NCI-H748 treated with DMSO at 0.1 percent for 48 hours (cell line): ENCODE measurements at places on chromosomes 12 and 14.

- no peak for DNase-seq
These were observed 148.7 kb downstream of the ANO2 start for GRCh38 chr12:5796171-5796958.

DNA sequence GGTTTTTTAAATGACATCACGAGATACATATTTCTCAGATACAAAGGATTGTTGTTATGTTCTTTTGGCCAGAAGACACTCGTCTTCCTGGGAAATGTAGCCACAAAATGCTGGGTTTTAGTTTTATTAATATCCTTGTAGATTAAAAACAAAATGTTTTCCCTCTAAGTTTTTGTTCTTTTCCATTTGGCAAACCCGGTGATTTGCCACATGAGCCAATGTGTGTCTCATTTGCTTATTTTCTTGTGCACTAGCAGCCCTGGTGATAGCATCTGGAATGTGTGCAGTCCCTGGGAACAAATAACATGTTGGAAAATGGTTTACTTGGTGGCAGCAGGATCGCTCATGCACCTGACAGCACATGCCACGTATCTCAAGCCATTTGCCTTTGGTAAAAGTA, 61.0 kb downstream of the HMGA2 start:
- DNase-seq = no peak

GRCh38 chr14:56953884-56954283, 143.6 kb upstream of the OTX2 start:
- peak; percentile 39 for DNase-seq

DNA sequence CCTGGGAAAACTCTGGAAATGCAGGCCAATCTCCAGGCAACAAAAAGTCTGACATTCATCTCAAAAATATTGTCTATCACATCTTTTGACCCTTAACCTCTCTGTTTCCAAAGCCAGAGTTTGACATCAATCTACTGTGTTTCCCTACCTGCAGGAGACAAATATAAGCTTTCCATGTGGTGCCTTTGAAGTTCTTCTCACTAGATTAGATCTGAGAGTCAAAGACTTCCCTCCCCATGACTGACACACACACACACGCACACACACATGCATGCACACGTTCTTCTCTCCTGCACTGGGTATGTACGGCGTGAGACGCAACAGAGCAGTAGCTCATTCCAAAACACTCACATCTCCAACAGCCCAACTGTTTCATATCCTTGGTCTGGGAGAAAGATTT, 8.1 kb upstream of the ITPR2 start:
- no peak for DNase-seq

- DNase-seq = peak; percentile 61
These were observed 84.3 kb upstream of the DIO3 start for GRCh38 chr14:101476916-101477553.

DNA sequence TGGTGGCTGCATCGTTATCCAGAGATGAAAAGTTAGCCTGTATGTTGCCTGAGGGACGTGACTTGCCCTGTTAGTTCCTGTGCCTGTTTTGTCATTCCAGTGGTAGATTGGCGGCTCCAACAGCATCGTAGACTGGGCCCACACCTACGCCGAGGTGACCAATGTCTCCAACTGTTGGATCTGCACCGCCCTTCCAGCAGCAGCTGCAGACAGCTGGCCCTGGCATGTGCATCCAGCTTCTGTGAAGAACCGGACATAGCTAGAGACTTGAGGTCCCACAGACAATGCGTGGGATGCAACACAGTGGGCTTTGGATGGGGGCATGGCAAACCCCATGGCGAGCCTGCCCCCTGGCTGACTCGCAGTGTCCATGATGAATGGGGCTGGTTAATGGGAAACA, 93.0 kb upstream of the TMPO start:
- DNase-seq = no peak

- DNase-seq = no peak
These were observed 8.0 kb upstream of the OR5AU1 start for GRCh38 chr14:21163871-21164291.

DNA sequence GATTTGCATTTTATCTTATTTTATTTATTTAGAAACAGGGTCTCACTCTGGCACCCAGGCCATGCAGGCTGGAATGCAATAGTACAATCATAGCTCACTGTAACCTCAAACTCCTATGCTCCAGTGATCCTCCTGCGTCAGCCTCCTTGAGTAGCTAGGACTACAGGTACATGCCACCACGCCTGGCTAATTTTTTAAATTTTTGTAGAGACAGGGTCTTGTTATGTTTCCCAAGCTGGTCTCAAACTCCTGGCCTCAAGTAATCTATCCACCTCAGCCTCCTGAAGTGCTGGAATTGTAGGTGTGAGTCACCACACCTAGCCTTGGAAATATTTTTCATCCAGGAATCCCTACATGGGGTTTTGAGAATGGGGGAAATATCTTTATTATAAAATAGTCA, 84.6 kb downstream of the MAPKAPK5 start:
- no peak for DNase-seq

DNA sequence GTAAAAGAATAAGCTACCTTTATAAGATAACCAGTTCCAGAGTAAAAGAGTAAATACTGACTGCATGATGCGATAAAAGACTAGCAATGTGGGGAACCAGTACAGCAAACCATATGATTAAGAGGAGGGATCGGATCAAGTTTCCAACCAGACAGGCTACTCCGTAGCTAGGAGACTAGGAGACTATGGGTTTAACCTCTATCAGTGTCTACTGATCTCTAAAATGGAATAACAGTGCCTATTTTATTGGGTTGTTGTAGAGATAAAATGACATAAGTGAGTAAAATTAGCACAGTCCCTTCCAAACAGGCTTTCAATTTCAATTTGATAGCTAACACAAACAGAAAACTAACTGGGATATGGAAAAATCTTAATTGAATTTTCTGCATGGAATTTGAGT, 76.0 kb downstream of the PAWR start:
- DNase-seq = no peak

GRCh38 chr12:53983950-53984572, 885 bp upstream of the HOXC10 start:
- DNase-seq = no peak

- no peak for DNase-seq
These were observed 499.8 kb upstream of the TBX3 start for GRCh38 chr12:115183752-115184151.

GRCh38 chr14:89767861-89768268, 186.7 kb downstream of the EFCAB11 start:
- peak; percentile 31 for DNase-seq

DNA sequence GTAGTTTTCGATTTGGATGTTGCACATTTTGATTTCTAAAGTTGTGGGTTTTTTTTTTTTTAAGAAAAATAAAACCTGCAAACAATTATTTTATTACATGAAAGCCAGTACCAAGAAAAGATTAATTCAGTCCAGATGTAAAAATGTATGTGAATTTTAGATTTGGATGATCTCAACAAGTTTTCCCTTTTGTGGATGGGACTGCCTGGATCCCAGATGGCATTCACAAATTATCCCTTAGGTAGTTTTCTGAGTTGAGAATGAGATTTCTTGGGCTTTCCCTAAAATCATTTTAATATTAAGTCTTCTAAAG, 2.8 kb downstream of the FRMD6 start:
- DNase-seq = no peak

DNA sequence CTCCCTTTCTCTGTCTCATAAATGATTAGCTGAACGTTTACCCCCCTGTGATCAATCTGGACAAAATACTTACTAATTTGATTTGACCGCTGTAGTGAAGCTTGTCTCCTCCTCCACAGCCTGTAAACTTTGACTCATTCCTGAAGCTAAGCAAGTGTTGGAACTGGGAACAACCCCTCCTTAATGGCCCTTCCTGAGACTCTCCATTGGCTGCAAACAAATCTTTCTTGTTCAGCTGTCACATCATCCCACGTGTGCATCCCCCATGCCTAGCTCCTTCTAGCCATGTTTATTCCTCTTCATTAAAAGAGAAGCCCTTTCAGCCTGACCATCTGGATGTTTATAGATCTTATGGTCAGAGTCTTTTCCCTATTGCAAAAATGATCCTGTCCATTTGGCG, 281.2 kb downstream of the RGS6 start:
- no peak for DNase-seq

DNA sequence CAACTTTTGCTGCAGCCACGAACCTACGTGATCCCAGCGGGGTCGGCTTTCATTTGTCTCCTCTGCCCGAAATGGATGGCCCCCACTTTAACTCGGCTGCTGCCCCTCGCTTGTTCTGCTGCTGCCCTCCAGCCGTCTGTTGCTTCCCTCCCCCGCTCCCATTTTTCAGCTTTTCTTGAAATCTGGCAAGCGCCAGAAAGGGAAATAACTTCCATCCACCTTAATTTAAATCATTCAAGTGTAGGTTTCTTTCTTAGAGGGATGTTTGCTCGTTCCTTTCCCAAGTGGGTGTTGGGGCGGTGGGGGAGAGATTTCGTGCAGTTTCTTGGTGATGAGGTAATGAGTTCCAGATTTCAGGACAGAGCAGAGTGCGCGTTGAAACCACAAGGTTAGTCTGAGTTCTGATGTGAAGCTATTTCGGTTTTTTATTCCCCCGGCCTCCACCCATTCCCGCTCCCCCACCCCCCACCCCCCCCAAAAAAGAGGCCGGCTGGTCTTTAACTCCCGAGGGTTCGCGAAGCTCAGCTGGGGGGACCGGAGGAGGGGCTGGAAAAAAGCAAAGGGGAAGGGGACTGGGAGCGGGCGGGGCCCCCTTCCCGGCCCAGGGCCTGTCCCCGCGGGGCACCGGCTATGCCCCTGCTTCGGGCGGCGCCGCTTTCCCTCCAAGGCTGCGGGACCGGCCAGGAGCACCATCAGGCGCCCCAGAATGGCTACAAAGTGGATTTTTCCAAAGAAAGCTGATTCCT, 2.2 kb upstream of the ZFP36L1 start:
- no peak for DNase-seq

GRCh38 chr12:132886529-132887477, 602 bp downstream of the CHFR start:
- DNase-seq = no peak

GRCh38 chr12:107539196-107539939, 146.2 kb upstream of the PWP1 start:
- DNase-seq = no peak

GRCh38 chr12:49671031-49671765, 36.0 kb downstream of the FMNL3 start:
- no peak for DNase-seq

- no peak for DNase-seq
These were observed 19.2 kb downstream of the MTHFD1 start for GRCh38 chr14:64407329-64407728.

- DNase-seq = no peak
These were observed 4.3 kb downstream of the DLST start for GRCh38 chr14:74886001-74886400.

GRCh38 chr12:109981311-109981710, 14.9 kb downstream of the GIT2 start:
- no peak for DNase-seq

DNA sequence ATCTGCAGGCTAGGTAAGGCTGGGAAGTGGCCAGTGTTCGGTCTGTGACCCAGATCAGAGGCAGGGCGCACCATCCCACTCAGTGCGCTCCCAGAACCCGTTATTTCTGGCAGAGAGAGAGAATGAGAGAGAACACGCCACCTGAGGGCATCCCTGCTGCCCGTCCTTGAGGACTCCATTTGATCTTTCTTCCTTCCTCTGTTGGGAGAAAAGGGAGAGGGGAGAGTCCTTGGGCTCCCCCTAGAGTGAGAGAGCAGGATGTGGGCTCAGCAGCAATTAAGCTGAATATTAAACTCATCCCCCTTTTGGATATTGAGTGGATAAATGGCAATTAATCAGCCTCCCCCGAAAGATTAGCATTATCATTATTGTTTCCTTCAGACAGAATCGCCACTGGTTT, 70.6 kb downstream of the IFT43 start:
- no peak for DNase-seq

DNA sequence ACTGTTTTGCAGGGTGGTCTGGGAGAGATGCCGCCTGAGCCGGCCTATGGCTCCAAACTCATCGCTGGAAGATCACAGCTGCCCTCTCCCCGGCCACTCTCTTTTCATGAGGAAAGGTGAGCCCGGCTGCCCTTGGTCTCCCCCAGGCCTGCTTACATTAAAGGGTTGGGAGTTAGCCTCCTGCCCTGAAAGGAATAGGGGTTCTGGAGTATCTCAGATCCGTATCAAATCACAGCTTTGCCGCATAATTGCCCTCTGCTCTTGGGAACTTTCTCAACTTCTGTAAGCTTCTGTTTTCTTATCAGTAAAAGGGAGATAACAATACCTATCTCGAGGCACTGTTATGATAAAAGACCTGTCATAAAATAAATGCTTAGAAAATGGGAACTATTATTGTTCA, 17.6 kb downstream of the PHLDA1 start:
- no peak for DNase-seq

DNA sequence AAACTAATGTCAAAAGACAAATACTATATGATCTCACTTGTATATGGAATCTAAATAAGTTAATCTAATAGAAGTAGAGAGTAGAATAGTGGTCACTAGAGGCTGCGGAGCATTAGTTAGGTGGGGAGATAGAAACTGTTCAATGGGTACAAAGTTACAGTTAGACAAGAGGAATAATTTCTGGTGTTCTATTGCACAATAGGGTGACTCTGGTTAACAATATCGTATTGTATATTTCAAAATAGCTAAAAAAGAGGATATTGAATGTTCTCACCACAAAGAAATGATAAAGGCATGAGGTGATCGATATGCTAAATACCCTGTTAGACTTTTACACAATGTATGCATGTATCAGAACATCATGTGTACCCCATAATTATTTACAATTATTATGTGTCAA, 42.9 kb downstream of the IGF1 start:
- DNase-seq = no peak

GRCh38 chr12:20476551-20476950, 108.2 kb downstream of the PDE3A start:
- DNase-seq = no peak

GRCh38 chr14:104551851-104552737, 27.5 kb upstream of the C14orf180 start:
- no peak for DNase-seq

GRCh38 chr14:21543521-21543960, 17.4 kb upstream of the SALL2 start:
- DNase-seq = no peak

DNA sequence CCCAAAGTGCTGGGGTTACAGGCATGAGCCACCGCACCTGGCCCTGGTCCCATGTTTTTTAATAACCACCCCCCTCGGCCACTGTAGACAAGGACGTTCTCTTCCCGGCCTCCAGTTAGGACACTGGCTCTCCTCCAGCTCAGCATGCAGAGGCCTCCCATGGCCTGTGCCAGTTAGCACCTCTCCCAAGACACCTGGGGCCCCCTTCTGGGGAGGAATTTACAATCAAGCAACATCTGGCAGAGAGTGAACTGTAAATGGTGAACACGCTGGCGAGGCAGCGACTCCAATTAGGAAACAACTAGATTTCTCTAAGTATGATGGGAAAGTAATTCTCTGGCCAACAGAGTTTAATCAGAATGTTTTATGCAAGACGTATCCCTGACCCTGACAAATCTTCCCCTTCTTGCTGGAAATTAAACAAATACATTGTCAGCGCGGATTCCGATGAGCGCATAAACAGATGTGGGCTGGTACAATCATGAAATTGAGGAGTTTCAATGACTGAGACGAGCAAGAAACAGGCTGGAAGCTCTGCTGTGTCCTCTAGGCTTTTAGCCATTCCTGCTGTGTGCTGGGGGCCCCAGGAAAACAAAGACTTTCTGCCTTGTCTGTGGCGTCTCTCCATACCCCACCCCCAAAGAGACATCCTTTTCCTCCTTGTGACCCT, 61.7 kb upstream of the DLK1 start:
- no peak for DNase-seq
